ENCODE measurements at places on chromosomes 6 and 20.

DNA sequence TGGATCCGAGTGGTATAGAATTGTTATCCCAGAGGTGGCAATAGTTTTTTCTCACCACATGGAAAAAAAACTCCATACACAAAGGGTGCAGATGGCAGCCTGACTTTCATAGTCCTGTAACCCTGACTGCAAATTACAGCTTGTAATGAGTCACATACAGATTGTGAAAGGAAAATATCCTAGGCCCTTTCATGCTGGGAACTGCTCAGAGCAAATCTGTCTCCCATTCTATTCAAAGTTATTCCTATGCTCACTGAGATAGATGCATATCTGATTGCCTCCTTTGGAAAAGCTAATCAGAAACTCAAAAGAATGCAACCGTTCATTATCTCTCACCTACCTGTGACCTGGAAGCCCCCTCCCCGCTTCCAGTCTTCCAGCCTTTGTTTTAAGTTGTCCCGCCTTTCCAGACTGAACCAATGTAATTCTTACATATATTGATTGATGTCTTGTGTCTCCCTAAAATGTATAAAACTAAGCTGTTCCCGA is 108.7 kb upstream of the MAP3K4 start:
- DNase-seq = no peak

DNA sequence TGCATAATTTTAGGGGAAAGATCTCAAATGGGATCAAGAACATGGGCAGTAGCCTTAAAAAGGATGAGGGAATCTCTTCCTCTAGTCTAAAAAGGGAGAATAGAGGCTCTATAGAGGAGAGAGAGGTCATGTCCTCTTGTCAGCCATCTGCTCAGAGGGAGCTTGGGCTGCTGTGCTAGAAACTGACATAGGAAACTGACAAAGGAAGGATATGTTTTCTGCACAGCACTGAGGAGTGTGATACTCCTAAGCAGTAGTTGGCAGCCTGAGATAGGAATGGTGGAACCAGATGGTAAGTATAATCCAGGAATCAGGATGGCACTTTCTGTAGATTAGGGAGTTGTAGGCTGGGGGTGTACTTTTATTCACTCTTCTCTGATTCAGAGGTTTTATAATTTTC is 59.2 kb downstream of the PTPRA start:
- no peak for DNase-seq

DNA sequence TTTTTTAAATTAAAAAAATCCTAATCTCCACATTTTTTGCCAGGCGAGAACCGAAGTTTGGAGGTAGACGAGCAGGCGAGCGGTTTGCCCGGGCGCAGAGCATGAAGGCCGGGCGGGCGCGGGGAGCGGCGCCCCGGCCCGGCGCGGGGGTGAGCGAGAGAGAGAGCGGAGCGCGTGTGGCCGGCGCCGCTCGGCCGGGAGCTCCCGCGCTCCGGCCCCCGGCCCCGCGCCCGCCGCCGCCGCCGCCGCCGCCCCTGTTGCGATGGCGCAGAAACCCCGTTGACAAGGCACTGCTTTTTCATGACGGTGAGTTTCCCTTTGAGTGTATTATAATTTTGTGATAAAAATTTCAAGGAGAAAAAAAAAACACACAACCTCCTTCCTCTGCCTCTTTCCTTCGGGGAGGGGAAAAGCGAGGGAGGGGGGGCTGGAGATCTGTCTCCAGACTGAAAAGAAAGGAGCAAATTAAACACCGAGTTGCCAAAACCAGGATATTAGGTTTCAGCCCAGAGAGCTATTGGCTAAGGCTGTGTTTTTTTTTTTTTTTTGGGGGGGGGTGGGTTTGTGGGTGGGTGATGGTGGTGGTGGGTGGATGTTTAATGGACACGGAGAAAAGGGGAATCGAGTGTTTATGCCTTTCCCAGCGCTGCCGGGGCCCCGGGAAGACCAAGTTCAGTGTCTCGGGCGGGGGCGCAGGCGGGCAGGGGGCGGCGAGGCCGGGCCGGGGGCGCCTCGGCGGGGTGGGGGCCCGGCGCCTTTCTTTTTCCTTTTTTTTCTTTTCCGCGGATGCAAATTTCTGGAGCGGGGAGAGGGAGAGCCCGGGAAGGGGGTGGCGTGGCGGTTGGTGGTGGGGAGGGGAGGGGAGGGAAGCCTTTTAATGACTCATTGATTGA is at the start of gene BICRAL:
TSS of gene BICRAL (plus strand) at position 257 of the 893 bp plus-strand sequence. CDS start 39,971 bp downstream, outside the sequence.
- DNase-seq = peak; percentile 48

GRCh38 chr6:6591778-6592465 is 3.4 kb downstream of the LY86 start:
- no peak for DNase-seq
